Stimulated activated CD8-positive, alpha-beta memory T cell treated with anti-CD3 and anti-CD28 coated beads, Interleukin-15, amount 100 ng/mL, for 24 hours (primary cell): ENCODE measurements at places on chromosomes 2 and 18.

DNA sequence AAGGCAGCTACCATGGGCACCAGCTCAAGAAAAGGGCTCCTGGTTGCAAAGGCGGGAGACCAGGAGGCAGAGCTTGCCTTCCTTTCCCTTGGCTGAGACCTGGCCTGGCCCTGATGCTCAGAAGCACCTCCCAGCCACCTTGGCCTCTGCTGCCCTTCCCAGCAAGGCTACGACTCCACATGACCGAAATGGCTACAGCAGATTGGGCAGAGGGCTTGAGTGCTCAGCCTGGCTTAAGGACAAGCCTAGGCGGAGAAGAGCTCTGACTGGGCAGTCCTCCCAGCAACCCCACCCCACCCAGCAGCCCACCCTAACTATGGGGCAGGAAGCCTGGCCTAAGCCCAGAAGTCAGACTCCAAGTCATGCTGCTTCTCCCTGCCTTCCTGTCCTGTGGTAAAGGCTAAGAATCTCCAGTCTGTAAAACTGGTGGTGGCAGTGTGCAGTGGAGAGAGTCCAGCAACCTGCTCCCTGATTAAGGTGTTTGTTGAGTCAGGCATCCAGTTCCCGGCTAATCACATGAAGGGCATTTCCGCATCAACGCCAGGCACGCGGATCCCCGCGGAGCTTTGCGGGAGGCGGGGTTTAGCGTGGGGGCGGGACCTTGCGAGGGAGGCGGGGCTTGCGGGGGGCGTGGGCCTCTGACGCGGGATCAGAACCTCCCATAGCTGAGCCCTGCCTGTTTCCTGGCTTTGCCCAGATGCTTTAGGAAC, 256.0 kb downstream of the BCL11A start:
- no peak for DNase-seq

GRCh38 chr2:200681697-200682096, 95.9 kb downstream of the AOX1 start:
- no peak for DNase-seq

DNA sequence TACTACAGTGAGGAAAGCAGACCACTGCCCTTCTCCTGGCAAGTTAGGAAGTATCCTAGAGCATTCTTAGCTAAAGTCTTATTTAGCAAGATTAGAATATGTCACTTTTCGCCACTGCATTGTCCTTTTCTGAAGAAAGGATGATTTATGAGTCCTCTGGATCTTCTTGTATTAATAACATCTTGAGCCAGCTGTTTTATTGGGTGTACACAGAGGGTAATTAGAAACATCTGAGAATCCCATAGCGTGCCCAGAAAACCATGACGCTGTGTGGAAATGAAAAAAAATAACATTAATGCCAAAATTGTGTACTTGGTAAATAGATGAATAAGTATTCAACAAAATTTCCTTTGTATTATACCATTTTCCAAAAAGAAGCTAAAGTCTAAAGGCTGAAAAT, 198.7 kb downstream of the LTBP1 start:
- no peak for DNase-seq

- no peak for DNase-seq
Observed at GRCh38 chr2:233300401-233300800, 7.2 kb upstream of the SAG start.

- no peak for DNase-seq
Observed at GRCh38 chr2:36147670-36148390, 207.7 kb upstream of the CRIM1 start.

DNA sequence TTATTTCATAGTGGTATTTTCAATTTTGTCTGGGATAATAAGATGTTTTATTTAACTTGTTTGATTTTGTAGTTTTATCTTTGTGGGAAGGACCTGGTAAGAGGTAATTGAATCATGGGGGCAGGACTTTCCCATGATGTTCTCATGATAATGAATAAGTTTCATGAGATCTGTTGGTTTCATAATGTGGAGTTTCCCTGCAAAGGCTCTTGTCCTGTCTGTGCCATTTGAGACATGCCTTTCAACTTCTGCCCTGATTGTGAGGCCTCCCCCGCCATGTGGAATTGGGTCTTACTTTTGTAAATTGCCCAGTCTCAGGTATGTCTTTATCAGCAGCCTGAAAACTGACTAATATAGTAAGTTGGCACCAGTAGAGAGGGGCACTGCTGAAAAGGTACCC, 77.8 kb upstream of the ARHGAP15 start:
- no peak for DNase-seq

- DNase-seq = no peak
Observed at GRCh38 chr2:20429528-20429927, 17.3 kb upstream of the RHOB start.

- no peak for DNase-seq
Observed at GRCh38 chr18:8987241-8987640, 115.3 kb upstream of the NDUFV2 start.

DNA sequence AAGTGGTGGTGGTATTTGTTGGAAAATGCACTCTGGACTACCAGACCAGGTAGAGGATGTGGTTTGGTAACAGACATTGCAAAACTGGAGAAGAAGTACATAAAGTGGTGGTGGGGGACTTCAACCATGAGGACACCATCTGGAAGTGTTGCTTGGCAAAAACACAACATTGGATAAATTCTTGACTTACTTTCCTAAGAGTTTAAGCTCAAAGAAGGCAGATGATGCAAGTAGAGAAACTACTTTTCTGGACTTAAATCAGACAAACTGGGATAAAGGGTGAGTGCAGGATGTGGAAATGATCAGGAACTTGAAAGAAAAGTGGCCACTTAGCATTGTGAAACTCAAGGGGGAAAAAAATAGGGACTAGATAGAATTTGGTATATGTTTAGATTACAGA, 487.4 kb downstream of the ZEB2 start:
- no peak for DNase-seq

GRCh38 chr18:1995041-1995612, 576.2 kb downstream of the METTL4 start:
- DNase-seq = no peak

DNA sequence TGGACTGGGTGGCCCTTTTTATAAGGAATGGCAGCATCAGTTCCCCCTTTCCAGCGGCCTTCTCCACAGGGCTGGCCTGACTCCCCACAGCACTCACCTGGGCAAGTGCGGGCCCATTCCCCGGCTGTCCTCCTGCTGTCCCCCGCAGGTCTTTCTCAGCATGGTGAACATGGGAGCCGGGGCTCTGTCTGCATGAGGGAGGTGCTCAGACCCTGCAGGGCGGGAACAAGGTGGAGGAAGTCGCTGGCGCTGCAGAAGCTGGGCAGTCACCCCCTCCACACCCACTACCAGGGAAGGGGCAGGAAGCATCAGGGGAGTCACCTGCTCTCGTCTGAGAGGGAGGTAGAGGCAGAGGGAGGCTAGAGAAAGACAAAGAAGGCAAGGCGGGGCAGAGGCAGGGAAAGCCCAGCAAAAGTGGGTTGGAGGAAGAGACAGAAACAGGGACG, 12.2 kb downstream of the HES6 start:
- DNase-seq = no peak

- no peak for DNase-seq
Observed at GRCh38 chr2:229342376-229342775, 71.3 kb upstream of the PID1 start.

DNA sequence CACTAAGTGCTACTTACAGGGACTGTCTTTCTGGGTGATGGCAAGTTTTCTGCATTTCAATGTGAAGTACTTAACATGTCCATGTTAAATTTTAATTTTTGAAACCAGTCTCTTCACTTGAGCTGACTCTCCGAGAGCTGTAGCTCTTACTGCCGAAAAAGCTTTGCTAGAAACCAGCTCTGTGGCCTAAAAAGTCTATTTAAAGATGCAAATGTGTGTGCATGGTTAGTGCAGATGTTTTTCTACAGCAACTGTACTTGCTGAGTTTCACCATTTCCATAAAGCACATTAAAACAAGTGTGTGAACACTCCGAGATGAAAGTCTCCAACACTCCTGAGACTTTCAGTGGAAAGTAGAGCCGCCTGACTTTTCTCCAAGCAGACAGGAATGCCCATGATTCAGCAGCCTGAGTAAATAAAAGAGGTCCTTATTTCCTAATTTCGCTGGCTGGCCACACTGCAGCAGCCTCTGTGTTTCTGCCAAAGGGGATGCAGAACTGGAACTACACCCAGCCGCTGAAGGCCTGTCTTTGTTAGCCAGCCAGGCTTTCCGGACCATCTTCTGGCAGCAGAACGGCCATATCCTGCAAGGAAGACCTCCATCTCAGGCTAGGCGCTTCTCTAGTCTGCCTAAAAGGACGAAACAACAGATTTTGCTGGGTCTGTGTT, 121.2 kb downstream of the ZNF521 start:
- DNase-seq = no peak

- no peak for DNase-seq
Observed at GRCh38 chr2:96256611-96257113, 9.1 kb downstream of the TMEM127 start.

- DNase-seq = no peak
Observed at GRCh38 chr2:7966032-7966431, 715.8 kb upstream of the ID2 start.

- no peak for DNase-seq
Observed at GRCh38 chr18:61765097-61765496, 127.7 kb downstream of the RNF152 start.

DNA sequence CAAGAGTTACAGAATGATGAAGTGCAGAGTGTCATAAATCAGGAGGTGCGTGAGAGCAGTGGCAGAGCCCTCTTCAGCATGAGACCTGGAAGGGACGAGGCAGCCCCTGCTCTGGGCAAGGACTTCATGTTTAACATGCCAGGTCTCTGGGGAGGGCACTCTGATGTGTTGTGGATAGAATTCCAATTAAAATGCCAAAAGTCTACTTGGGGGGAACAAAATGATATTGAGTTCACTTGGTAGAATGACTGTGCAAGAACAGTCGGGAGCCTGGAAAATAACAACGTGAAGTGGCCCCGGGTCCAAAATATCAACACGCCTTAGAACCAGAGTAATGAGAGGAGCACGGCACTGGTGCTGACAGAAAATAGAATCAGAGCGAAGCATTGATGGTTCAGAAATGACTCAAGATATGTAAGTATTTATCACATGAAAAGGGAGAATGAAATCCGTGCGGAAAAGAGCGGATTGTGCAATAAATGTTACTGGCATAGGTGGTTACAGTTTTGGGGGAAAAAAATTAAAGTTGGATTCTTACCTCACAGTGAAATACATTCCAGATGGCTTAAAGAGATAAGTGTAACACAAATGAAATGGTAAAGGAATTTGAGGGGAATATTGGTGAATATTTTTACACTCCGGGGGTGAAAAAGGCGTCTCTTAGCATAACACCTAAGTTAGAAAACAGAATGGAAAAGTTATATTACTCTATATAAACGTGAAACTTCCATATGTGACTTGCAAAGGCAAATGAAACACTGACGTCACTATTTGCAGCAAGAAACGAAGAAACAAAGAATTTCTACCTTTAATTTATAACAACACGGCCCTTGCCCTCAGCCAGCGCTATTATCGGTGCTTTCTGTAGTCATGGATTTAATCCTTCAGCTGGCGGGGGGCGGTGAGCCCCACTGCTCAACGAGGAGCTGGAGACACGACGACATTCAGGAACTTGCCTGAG, 159.4 kb upstream of the TWIST2 start:
- no peak for DNase-seq

DNA sequence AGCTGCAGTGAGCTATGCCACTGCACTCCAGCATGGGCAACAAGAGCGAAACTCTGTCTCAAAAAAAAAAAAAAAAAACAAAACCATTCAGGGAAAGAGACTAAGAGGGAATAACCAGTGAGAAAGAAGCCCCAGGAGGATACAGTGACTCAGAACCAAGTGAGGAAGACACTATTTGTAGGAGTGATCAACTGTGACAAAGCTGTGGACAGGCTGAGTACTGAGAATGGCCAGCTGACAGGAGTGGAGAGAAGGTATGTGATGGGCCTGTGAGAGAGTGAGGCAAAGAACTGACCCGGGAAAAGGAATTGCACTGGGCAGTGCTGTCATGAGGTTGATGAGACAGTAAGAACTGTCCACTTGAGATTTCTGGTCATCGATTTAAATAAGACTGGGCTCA, 6.7 kb upstream of the LCT start:
- DNase-seq = no peak

DNA sequence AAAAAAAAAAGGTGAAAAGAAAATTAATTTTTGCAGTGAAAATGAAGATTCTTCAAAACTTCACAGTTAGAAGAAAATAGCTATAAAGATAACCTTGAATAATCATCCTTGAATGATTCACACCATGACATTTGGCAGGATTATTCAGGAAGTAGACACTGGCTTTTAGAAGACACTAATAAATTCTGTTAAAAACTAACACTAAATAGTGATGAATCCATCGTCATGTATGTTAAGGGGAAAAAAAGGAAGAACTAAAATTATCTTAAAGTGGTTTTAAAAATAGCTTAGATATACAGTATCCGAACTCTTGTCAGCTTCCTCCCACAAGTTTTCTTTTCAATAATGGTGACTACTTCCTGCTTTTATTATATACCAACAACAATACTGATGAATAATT, 10.2 kb downstream of the USP37 start:
- no peak for DNase-seq

- no peak for DNase-seq
Observed at GRCh38 chr18:58858591-58859468, 5.8 kb upstream of the ZNF532 start.

GRCh38 chr2:98870516-98871158, 65.4 kb downstream of the CRACDL start:
- DNase-seq = no peak

- DNase-seq = no peak
Observed at GRCh38 chr2:77016443-77017354, 505.5 kb downstream of the LRRTM4 start.

- no peak for DNase-seq
Observed at GRCh38 chr2:28624436-28624792, 127.2 kb upstream of the PPP1CB start.

- no peak for DNase-seq
Observed at GRCh38 chr2:12441750-12442475, 274.8 kb upstream of the TRIB2 start.

DNA sequence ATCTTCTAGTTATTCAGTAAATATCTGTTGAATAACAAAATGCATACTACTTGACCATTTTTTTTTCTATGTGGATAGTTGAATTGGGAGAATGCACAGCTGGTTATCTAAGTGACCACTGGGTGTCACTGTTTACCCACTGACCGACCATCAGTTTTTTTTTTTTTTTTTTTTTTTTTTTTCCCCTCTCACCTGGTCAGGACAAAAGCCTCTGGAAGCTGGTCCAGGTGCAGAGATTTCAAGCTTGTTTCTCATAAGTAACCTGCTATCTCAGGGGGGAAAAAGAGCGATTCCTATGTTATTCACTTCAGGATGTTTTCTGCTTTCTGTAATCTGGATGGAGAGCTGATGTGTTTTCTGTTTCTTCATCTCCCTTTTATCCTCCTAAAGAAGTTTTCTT, 256.0 kb downstream of the DCDC2C start:
- DNase-seq = no peak

DNA sequence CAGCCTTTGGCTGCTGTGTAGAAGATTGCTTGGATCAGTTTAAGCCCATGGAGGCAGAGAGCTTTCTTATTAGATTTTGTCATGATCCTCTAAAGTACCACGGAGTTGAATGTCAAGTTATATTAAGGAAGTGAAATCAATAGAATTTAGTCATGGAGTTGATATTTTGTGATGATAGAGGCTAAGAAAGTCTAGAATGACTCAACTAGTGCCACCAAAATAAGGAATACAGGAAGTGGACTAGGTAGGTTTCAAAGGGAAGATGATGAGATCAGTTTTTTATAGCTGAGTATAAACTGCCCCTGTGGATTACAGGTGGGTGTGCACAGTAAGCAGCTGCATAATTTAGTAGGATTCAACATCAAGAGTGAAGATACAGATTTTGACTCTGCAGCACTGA, 25.2 kb downstream of the FBXO36 start:
- DNase-seq = no peak
